ENCODE measurements at places on chromosomes 4 and X.

DNA sequence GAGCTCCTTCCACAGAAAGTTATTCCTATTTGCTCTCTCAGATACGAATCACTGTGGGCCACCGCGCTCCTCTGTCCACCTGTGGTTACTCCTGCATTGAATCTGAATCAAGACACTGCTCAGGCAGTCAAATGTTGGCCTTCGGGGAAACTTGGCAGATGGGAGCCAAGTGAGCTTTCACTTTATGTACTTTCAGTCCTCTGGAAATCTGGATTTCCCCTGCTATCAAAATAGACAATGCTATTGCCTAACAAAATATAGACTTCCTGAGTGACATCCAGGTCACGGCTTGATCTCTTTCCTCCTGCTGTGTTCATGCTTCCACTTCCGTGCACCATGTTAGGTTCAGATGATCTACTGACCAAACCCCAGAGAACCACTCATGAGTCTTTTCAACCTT is 43.8 kb downstream of the FHL1 start:
- DNase-seq, result no peak

GRCh38 chrX:136572030-136572429 is 40.0 kb downstream of the VGLL1 start:
- no peak for DNase-seq

- no peak for DNase-seq
These were observed 112.1 kb downstream of the NR3C2 start for GRCh38 chr4:148330161-148330560.

- no peak for DNase-seq
These were observed 2.6 kb upstream of the SLC6A8 start for GRCh38 chrX:153685156-153685536.

DNA sequence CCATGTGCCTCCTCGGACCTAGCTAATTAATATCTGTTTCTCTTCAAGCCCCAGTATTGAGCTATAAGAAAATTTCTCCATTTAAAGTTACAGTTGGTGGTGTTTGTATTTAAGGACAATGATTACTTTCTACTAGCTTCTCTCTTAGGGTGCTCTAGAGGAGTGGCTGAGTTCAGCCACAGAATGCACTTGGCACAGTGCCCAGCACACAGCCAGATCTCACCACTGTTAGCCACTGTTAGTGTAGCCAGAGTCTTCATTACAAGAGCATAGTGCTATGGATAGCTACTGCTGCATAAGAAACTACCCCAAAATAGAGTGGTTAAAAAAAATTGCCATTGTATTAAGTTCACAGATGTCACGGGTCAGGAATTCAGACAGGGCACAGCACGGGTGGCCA is 421.3 kb downstream of the BCOR start:
- DNase-seq, result no peak
